ENCODE measurements at places on chromosomes 12 and 14.

- no peak for DNase-seq
These were observed 254.2 kb upstream of the FKBP4 start for GRCh38 chr12:2540535-2540941.

DNA sequence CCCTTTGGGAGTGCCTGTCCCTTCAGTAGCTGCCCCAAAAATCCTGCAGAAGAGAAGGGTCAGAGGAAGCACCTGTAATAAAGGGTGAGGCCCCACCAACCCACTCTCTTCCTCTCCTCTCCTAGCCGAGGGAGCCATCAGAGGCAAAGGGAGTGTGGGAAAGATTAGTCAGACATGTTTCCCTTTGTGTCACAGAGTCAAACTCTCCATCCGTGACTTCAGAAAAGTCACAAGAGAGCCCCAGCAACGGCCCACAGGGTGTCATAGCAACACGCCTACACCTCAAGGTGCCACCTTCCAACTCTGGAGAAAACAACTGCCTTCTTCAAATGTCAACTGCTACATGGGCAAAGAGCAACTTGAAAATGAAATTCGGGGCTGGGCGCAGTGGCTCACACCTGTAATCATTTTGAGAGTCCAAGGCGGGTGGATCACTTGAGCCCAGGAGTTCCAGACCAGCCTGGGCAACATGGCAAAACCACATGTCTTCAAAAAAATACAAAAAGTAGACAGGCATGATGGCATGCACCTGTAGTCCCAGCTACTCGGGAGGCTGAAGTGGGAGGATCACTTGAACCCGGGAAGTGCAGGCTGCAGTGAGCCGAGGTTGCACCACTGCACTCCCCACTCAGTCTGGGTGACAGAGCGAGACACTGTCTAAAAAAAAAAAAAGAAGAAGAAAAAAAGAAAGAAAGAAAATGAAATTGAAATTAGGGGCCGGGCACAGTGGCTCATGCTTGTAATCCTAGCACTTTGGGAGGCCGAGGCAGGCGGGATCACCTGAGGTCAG lies 17.7 kb upstream of the CD27 start:
- peak; percentile 42 for DNase-seq

DNA sequence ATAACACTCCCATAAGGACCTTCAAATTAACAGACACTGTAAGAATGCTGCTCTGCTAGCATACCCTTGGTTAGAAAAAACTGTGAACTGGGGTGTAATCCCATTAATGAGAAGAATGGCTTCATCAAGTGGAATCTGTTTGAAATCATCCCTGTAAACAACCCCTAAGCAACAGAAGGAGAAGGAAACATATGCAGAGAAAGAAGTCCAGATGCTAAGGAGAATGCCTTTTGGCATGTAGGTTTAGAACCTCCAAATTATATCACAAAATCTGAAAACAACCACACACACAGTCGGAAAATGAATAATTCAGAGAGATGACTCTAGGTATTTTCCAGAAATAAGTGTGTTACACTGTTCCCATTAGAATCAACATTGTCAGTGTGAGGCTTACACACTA lies 140.2 kb downstream of the NUAK1 start:
- no peak for DNase-seq

DNA sequence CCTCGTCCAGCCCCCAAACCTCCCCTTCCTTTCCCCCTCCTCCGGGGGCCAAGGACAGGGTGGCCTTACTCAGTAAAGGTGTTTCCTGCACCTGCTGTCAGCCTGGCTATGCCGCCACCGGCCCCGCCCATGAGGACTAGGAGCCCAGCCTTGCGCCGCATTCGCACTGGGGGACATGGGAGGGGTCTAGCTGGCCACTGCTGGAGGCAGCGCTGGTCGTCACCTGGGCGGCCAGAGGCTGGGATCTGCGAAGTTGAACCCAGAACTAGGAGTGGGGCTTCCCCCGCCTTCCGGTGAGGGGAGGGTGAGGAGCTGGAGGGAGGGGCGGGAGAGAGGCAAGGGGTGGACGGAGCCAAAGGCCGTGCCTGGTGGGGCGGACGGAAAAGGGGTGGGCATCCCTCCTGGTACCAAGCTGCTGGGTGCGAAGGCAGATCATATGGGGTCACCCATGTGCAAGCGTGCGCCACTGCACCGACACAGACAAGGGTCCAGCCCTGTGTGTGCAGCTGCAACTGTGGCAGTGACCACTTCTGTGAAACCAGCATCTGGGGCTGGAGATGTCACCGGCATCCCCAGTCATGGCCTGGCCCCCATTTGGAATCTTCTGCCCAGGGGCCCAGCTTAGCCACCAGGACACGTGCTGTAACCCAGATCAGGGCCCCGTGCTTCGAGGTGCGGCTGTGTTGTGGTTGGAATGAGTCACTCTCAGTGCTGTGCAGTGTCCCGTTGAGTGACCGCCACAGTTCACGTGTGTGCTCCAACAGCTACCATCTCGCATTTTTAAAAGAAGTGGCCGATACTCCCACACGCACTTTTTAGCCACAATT lies 8.5 kb downstream of the AMN start:
- no peak for DNase-seq

DNA sequence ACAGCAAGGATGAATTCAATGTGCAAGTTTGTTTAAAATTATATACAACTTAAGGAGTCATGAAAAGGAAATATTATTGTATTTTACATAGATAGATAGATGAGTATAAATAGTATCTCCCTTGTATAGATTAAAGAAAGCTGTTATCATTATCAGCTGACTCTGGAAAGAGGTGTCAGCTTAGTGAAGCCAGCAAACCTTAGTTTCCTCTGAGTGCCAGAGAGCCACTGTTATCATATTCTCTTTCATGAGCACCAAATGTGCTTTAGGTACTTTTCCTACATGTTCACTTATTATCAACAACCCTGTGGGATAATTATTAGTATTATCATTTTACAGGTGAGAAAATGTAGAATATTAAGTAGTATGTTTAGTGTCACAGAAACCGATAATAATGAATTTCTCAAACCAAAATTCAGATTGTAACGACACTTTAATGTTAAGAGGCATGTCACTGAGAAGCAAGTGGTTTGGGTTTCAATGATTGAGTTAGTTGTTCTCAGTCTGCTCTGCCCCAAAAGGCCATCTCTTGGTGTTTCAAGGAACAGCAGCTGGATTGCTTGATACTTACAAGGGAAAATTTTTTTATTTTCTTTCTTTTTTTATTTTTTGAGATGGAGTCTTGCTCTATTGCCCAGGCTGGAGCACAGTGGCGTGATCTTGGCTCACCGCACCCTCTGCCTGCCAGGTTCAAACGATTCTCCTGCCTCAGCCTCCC lies 53.7 kb downstream of the PLEKHA5 start:
- no peak for DNase-seq

DNA sequence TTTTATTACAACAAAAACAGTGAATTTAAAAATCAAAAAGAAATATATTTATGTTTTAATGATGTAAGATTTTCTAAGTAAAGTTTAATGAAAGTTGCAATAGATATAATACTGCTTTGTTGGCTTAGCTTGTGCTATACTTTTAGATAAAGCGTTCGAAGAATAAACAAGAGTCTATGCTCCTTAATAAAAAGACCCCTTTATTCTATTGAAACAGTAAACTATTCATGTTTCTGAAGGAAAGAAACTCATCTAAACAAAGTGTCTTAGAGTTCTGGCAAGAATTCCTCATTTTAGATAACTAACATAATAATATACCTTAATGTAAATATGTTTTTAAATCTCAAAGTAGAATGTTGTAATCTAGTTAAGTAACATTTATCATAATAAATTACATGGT lies 179.0 kb downstream of the RASSF9 start:
- no peak for DNase-seq

- DNase-seq, result no peak
These were observed 1.6 kb downstream of the VDR start for GRCh38 chr12:47903151-47903611.

DNA sequence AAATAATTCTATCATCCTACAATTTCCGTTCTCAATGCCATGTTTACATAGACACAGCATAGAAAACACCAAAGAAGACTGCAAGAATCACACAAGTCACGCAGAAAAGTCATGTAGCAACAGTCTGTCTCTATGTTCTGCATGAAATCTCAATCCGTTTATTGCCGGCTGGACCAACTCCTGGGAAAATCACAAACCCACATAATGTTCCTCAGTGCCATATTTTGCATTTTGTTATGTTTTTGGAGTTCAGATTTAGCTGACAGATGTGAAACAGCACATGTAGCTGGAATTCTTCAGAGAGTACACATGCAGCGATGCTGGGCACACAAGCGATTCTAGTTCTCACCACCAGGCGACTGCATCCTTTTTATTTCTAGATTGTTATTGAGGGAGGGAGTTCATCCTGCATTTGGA lies 193.1 kb downstream of the APAF1 start:
- no peak for DNase-seq

DNA sequence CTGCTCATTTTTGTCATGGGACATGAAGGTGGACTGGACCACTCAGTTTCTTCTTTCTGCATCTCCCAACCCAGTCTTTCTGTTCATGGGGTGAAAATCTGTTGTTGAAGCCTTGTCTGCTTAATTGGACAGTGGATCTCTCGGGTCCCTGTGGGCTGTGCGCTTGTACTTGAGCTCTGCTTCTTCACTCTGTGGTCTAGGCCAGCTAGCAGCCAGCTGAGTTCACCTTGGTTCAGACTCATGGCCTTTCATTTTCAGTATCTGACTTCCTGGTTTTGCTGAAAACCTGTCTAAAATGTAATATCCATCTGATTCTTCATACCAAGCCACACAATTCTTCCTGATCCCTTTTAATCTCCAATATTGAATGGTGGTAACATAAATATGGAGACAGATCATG lies 117.2 kb downstream of the LRRK2 start:
- DNase-seq, result no peak

DNA sequence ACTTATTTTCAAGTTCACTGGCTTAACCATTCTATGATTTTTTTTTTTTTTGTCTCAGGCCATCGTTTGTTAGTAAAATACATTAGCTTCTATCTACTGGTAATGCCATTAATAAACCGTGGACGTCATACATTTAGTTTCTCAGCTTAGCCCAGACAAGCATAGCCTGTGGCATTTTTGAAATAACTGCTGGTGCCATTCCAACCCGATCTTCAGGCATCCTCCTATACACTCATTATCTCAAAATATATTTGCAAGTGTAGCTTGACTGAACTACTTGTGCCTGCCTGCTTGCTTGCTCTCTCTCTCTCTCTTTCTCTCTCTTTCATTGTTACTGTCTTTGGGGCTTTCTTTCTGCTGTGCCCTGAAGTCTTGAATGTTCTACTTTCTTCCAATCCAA lies 12.7 kb upstream of the MBIP start:
- DNase-seq, result no peak

DNA sequence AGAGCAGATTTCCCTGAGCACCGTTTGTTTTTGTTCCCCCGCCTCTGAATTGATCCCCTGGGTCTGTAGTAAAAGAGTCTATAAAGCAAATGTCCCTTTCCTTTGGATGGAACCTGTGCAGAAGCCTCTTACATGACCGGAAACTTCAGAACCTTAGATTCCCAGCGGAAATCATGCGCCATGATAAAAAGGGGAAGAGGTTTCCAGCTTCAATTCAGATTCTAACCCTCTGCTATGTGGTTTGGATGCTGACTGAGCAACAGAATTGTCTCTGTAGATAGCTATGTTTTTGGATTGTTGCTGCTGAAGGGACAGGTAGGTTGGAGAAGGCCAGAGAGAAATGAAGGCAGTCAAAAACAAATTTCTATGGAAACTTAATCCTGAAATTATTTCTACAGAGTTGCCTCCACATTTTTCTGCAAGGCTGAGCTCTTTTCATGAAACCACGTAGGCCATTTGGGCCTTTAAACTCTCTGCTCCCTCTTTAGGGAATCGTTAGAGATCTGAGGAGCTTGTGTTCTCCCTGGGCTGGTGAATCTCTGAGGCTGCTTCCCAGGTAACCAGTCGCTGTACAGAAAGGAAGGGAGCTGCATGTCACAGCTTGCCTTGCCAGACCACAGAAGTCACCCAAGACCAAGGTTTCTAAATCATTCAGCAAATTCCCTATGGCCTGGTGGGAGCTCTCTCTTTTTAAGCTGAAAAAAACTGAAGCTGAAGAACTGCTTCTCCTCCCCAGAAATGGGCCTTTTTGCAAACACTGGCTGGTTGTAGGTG lies 28.7 kb upstream of the OR10P1 start:
- no peak for DNase-seq

GRCh38 chr12:115322275-115322674 lies 638.3 kb upstream of the TBX3 start:
- no peak for DNase-seq

GRCh38 chr12:113929312-113929989 lies 36.7 kb downstream of the RBM19 start:
- DNase-seq, result no peak

- no peak for DNase-seq
These were observed 1.5 kb downstream of the CHD4 start for GRCh38 chr12:6605421-6606330.

- DNase-seq, result no peak
These were observed 16.9 kb upstream of the TMEM132C start for GRCh38 chr12:128250096-128250495.

DNA sequence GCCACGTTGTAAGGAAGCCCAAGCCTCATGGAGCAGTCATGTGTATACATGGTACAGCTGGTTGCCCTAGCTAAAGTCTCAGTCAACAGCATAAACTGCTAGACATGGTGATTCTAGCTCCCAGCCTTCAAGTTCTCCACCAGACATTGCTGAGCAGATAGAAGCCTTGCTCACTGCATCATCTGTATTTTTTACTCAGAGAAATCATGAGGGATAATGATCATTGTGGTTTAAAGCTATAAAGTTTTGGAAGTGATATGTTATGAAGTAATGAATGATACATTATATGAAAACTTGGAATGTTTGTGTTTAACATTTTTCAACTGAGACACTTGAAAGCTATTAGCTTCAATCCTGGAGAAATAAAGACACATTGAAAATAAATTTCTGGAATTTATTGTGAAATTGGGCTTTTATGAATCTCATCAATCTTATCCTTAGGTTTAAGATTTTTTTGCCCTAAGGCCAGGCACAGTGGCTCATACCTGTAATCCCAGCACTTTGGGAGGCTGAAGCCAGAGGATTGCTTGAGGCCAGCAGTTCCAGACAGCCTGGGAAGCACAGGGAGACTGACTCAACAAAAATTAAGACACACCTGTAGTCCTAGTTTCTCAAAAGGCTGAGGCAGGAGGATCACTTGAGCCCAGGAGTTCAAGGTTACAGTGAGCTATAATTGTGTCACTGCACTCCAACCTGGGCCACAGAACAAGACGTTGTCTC lies 5.6 kb upstream of the NFATC4 start:
- no peak for DNase-seq

GRCh38 chr14:61482348-61483206 lies 161.2 kb downstream of the PRKCH start:
- no peak for DNase-seq

- peak; percentile 93 for DNase-seq
These were observed 36.5 kb upstream of the DYNC1H1 start for GRCh38 chr14:101927859-101928258.

DNA sequence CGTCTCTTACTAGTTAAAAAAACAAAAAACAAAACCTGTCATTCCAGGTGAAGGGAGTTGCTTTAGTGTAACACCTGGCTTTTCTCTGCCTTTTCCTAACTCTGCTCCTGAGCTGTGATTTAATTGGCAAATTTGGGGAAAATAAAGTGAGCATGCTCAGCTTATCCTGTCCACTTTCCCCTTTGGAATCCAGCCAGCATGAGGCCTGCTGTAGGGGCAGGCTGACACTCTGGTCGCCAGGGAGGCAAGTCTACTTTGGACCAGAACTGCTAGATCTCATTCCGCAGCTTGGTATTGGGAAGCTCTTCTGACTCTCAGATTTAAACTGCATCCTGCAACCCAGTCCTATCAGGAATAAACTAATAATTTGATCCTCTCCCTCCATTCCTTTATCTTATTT lies 30.1 kb downstream of the CDKN1B start:
- no peak for DNase-seq

- DNase-seq, result no peak
These were observed 3.2 kb downstream of the SPTLC2 start for GRCh38 chr14:77613201-77613600.

GRCh38 chr12:80187660-80188090 lies 88.3 kb downstream of the OTOGL start:
- DNase-seq, result no peak
